Mesothelial cell of epicardium (in vitro differentiated cells): ENCODE measurements at places on chromosomes 3 and 15. TPM values are rescaled to one million over a fixed set of nuclear protein-coding genes. Genes with fewer than 3 reads are reported as not detected.
A peak's percentile ranks its signal among the peaks of the same experiment; 100 is the strongest.

The SLC12A8 gene
- 8.0 to 11.6 TPM (median 9.5 TPM) in 3 replicates for total RNA-seq

The GALNT15 gene
- total RNA-seq = 0.07 to 0.13 TPM (median 0.11 TPM) in 3 replicates

The OIP5 gene
- 5.3 to 5.9 TPM (median 5.6 TPM) in 3 replicates for total RNA-seq

The SYNM gene
- total RNA-seq = 1.2 to 1.4 TPM (median 1.3 TPM) in 3 replicates

The NT5DC2 gene
- total RNA-seq = 256 to 266 TPM (median 266 TPM) in 3 replicates

The FES gene
- 26.5 to 32.6 TPM (median 29.4 TPM) in 3 replicates for total RNA-seq

The SLC7A14 gene
- total RNA-seq = 5.4 to 6.6 TPM (median 6.5 TPM) in 3 replicates

The LRRFIP2 gene
- 35.0 to 41.7 TPM (median 38.1 TPM) in 3 replicates for total RNA-seq

The APBA2 gene
- total RNA-seq = 33.1 to 36.7 TPM (median 34.3 TPM) in 3 replicates

The SUCNR1 gene
- 0.13 to 0.18 TPM (median 0.13 TPM) in 3 replicates for total RNA-seq

The QARS1 gene
- total RNA-seq = 364 to 373 TPM (median 373 TPM) in 3 replicates

The GOLGA8R gene
- 4.6 to 8.0 TPM (median 7.3 TPM) in 3 replicates for total RNA-seq

The EEF1AKMT4 gene
- total RNA-seq = 3.8 to 4.9 TPM (median 4.2 TPM) in 3 replicates

DNA sequence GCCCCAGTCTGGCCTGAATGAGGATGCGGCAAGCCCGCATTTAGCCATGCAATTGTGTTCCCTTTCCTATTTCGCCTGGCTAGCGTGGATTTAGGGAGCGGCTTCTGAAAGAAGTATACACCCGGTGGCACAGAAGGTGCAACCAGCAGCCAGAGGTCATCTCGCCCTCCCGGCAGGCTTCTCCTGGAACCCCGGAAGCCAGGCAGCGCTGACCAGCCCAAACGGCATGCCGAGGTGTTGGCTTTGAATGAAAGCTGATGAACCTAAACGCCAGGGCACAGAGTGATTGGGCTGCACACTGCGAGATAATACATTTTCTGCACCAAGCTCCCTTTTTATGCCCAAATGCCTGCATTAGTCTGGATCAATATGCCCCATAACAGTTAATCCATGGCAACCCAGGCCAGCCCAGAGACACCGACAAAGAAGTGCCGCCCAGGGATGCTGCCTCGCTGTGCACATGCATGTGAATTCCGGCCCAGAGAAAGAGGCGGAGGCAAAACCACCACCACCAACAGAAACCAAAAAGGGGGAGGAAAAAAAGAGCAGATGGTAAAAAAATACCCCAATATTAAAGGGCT is 1.4 kb downstream of the SRGAP3 start:
- H3K27me3 ChIP-seq = no peaks in the 10 kb centered on the region
- peak overlapping the region; percentile 88 for H3K4me3 ChIP-seq

DNA sequence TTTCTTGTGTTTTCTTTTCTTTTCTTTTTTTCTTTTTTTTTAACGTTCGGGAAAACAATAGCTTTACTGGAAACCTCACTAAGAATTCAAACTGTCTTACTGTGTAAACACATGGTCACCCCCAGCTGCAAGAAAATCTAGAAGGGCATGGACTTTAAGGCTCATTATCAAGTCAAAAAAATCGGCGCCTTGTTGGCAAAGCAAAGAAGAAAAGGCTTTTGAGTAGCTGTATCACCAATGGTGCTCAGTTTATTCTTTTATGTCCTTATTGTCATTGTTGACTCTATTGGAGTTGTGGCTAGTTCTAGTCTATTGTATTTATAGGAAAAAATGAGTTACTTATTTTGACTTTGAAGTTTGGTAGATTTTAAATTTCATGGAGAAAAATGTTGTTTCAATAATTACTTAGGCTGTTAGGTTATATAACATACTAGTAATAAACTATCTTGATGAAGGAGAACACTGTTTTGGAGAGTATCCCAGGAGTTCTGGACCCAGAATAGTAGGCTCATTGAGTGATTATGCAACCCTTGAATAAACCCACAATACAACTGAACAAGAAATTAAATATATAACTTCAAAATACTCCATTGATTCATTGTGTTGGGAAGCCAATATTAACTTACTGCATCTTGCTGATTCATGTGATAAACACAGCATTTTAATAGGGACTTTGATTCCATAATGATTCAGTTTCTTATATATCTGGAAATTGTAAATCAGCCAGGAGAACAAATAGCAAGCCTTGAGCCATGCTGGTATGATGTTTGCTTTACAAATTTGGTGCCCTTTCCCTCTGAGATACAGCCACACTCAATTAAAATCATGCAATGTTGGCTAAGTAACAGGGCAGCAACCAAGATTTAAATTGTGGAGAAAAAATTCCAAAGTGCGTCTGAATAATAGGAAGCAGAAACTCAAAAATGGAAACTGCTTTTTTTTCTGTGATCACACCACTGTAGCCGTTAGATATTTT is 27.8 kb upstream of the GOLIM4 start:
- no peaks in the 10 kb centered on the region for H3K27me3 ChIP-seq
- no peak overlapping the region for H3K4me3 ChIP-seq
- no peaks in the 10 kb centered on the region for H3K4me1 ChIP-seq
- no peak overlapping the region for H3K27ac ChIP-seq
- H3K36me3 ChIP-seq = peaks cover 6% of the 10 kb centered on the region

DNA sequence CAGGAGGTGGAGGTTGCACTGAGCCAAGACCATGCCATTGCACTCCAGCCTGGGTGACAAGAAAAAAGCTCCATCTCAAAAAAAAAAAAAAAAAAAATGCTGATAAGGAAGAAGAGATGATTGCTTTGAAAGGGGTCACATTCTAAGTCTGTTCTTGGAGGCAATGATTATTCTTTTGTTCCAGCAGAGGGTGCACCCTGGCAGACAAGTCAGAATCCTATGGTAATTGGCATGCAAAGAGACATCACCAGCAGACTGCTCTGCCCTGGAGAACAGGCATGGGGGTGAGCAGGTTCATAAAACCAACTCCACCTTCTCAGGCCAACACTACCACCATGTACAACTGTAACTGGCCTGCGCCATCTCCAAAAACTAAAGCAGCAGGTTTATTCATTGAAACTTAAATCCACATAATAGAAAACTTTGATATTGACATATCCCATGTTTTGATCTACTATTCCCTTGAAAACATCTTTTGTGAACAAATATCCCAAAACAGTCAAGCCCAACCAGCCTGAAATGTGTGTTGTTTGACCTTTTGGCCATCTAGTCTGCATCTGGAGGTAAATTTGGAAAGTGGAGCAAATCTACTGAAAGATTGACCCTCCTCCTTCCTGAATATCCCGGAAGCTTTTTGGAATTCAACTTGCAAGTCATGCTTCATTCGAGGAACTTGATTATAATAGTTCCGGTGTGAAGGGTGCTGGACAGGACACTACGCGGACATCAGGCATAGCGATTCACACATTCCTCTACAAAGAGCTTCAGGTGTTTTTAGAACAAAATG is 100.3 kb downstream of the MECOM start:
- DNase-seq = no peak
- H3K27ac ChIP-seq = no peak overlapping the region
- no peak overlapping the region for H3K4me3 ChIP-seq
- H3K36me3 ChIP-seq = no peaks in the 10 kb centered on the region

DNA sequence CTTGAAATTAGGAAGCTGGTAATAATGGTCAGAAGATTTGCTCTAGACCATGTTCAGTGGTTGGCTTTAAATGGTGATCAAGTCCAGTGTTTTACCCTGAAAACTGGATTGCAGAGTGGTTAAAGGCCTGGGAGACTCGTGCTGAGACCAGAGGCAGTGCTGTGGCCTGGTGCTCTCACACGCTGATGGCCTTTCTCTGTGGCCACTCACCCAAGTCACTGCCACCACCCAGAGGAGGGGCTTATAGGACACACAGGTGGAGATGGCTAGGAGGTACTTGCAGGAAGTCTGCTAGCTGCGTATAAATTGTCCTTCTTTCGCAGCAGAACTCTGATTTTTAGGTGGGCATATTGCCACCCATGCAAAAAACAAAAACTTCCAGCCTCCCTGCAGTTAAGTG is 6.2 kb upstream of the EHD4 start:
- no peak overlapping the region for H3K27ac ChIP-seq
- no peak overlapping the region for H3K4me3 ChIP-seq
- DNase-seq = no peak
- no peaks in the 10 kb centered on the region for H3K36me3 ChIP-seq
- no peaks in the 10 kb centered on the region for H3K27me3 ChIP-seq

DNA sequence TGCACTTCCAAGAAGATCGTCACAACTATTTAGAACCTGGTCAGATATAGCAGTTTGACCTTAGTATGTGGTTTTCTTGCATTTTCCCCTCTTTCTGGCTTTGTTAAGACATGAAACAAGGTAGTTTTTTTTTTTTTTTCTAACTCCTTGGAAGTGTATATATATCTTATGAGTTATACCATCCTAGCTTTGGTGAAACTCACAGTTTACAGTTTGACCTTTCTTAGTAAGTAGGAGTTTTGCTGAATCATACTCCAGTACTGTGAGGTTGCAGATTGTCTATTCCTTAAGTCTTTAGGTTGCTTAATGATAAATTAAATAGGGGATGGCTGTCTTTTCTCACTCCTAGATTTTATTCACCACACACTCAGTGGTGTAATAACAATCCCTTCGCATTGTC is 325.0 kb downstream of the RBMS3 start:
- no peak overlapping the region for H3K27ac ChIP-seq
- H3K36me3 ChIP-seq = no peaks in the 10 kb centered on the region

DNA sequence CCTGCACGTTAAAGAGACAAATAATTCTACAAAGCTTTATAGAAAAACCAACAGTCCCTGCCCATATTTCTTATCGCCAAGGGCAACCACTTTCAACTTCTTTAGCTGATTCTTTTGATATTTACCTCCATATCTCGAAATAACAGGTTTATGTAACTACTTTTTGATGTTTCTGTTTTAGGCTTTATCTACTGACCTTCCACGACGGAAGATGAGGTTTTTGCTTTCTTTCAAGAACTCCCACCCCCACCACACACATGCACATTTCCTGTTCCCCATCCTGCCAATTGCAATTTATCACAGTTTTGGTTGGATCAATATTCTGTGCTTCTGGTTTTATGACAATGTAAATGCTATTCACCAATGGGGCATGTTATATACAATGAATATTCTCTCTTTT is 330.4 kb upstream of the ICE2 start:
- peaks cover 57% of the 10 kb centered on the region for H3K27me3 ChIP-seq
- no peak overlapping the region for H3K4me3 ChIP-seq
- DNase-seq = no peak
- no peaks in the 10 kb centered on the region for H3K36me3 ChIP-seq
- no peaks in the 10 kb centered on the region for H3K4me1 ChIP-seq

GRCh38 chr3:57583544-57583943 is 13.6 kb downstream of the ARF4 start:
- peaks cover 12% of the 10 kb centered on the region for H3K4me1 ChIP-seq
- peaks cover 6% of the 10 kb centered on the region for H3K36me3 ChIP-seq
- no peak overlapping the region for H3K27ac ChIP-seq
- H3K27me3 ChIP-seq = no peaks in the 10 kb centered on the region

DNA sequence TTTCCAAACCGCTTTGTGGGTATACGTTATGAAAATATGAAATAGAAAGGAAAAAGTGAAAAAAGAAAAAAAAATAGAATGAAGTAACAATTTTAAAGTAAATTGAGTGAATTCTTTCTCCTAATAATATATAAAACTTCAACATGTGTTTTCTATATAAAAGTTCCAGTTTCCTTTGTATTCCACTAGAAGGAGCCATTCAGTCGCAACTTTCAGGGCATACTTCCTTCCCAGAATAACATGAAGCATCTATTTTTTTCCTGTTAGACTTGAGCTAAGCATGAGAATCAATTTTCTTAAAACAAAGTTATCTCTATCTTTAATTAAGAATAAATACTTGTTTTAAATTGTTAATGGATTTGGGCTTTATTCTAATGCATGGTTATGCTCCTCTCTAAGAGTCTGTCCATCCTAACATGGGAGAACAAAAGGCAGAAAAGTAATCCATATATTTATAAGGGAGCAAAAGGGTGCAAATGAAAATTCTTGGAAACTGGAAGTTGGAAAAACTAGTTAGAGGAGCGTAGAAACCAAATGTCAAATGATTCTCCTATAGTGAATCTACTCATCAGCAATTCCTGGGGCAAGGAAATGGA is 16.0 kb upstream of the VGLL3 start:
- H3K4me1 ChIP-seq = peaks cover 8% of the 10 kb centered on the region
- no peak for DNase-seq
- no peaks in the 10 kb centered on the region for H3K36me3 ChIP-seq
- no peak overlapping the region for H3K27ac ChIP-seq

GRCh38 chr15:45469441-45469840 is 53.1 kb downstream of the SLC30A4 start:
- H3K4me3 ChIP-seq = no peak overlapping the region
- no peak for DNase-seq
- peaks cover 42% of the 10 kb centered on the region for H3K27me3 ChIP-seq
- no peak overlapping the region for H3K27ac ChIP-seq
- peaks cover 10% of the 10 kb centered on the region for H3K4me1 ChIP-seq
- no peaks in the 10 kb centered on the region for H3K36me3 ChIP-seq

GRCh38 chr15:73268457-73268856 is 100.3 kb downstream of the HCN4 start:
- peaks cover 33% of the 10 kb centered on the region for H3K36me3 ChIP-seq
- no peaks in the 10 kb centered on the region for H3K27me3 ChIP-seq
- no peak overlapping the region for H3K4me3 ChIP-seq
- no peak overlapping the region for H3K27ac ChIP-seq
- no peaks in the 10 kb centered on the region for H3K4me1 ChIP-seq

GRCh38 chr3:77887611-77888010 is 847.7 kb downstream of the ROBO2 start:
- no peaks in the 10 kb centered on the region for H3K36me3 ChIP-seq
- no peak overlapping the region for H3K4me3 ChIP-seq
- H3K27ac ChIP-seq = no peak overlapping the region
- no peaks in the 10 kb centered on the region for H3K4me1 ChIP-seq
- no peak for DNase-seq

DNA sequence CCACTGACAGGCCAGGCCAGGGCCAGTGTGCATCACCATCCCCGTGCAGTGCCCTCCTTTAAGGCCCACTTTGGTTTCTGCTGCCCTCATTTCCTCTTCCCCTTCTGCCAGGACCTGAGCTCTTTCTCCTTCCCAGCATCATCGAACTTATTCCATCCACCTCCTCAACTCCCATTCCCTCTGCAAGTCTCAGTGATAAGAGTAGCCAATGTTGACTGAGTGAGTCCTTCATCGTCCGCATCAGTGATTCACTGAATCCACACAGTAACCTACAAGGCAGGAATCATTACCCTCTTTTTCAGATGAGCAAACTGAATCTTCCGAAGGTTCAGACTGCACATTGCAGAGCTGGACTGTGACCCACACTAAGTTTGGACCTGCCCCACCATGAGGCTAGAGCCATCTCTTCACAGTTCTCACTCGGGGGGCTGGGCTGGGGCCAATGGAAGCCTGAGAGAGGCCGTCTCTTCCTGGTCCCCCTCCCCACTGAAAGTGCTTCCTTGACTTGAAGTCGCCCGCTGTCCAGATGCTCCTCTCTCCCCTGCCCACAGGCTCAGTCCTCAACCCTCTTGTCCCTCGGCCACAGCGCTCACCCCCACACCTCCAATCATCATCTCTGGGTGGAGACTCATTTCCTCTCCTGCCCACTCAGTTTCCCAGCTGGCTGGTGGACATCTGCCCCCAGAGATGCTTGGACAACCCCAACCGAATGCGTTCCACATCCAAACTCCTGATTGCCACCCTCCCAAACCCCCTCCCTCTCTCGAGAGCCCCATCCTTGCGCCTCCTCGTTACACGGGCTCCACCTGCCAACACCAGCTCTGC is 15.2 kb upstream of the ANPEP start:
- peaks cover 19% of the 10 kb centered on the region for H3K36me3 ChIP-seq
- no peak for DNase-seq

- H3K4me3 ChIP-seq = no peak overlapping the region
- H3K4me1 ChIP-seq = peaks cover 47% of the 10 kb centered on the region
- H3K27ac ChIP-seq = peak overlapping the region; percentile 57
These were observed 47.5 kb upstream of the TRIM42 start for GRCh38 chr3:140630366-140630765.

GRCh38 chr3:50515565-50516439 is 12.4 kb upstream of the CACNA2D2 start:
- peaks cover 20% of the 10 kb centered on the region for H3K27me3 ChIP-seq
- peak overlapping the region; percentile 83 for H3K27ac ChIP-seq
- peak; percentile 75 for DNase-seq
- peak overlapping the region; percentile 54 for H3K4me3 ChIP-seq
- no peaks in the 10 kb centered on the region for H3K36me3 ChIP-seq
- peaks cover 51% of the 10 kb centered on the region for H3K4me1 ChIP-seq
